T47D (cell line): ENCODE measurements at places on chromosomes 4 and X.

- DNase-seq, result peak; percentile 3
Observed at GRCh38 chr4:21469438-21470300, 478.9 kb downstream of the KCNIP4 start.

DNA sequence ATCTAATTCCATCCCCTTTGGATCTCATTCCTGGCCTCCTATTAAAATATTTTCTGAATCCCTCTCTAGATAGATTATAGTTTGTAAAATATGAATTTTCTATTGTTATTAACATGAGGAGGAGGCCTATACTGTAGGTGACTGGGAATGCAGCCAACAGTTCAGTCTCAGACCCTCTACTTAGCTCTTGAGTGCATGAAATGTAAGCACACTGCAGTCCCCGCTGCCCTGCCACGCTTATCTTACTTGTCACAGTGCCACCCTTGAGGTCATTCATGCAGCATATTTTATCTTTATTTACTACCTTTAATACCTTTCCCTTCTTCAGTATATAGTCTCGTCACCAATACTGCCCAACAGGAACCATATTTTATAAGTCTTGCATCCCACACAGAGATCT lies 151.0 kb downstream of the CAMK2D start:
- no peak for DNase-seq

DNA sequence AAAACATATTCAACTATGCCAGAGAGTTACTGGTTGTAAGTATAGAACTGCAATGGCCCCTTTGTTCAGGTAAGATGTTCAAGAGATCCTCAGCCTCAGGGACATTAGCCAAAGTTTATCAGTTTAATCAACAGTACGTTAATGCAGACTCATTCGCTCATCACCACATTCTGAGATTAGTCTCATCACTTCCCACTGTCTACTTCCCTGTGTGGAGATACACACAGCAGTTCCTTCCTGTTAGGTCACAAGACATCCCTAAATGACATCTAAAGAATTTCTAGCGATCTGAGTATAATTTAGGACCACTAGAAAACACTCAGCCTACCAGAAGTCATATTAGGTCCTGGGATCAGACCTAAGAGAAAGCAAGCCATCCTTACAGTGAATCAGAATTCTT lies 10.4 kb downstream of the SLC10A7 start:
- DNase-seq, result no peak

DNA sequence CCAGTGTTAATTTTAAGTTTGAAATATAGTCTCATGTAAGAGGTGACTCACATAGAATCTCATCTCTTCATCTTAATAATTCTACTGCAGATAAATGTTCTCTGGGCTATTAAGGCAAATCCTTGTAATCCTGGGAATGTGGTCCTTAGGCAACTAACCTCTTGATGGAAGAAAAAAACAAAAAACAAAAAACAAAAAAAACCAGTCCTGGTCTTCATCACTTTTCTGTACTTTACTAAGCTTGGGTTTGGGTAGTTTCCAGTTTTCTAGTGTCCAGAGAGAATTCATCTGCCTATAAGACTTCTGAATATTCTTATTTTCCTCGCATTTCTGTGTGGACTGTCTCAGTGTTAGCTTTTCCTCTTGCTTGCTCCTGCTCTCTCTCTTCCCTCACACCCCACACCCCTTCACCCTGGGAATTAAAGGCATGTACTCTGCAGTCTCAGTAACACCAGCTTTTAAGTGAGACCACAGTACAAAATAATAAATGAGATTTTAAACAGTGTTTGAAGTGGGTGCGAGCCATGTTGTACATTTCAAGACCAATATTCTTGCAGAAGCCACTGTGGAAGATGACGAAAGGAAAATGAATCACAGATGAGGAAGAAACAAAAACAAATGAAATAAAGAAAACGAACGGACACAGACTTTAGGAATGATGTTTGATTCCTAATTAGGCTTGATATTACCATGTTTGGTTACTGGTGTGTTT lies 51.7 kb downstream of the HAND2 start:
- no peak for DNase-seq
